ENCODE measurements at places on chromosomes 3 and 15.

DNA sequence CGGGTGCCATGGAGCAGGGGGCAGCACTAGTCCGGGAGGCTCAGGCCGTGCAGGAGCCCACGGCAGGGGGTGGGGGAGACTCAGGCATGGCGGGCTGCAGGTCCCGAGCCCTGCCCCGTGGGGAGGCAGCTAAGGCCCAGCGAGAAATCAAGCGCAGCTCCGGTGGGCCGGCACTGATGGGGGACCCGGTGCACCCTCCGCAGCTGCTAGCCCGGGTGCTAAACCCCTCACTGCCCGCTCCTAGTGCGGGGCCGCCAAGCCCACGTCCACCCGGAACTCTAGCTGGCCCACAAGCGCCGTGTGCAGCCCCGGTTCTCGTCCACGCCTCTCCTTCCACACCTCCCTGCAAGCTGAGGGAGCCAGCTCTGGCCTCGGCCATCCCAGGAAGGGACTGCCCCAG lies 49.6 kb upstream of the SOX14 start:
- no peak for DNase-seq

GRCh38 chr15:59691194-59691805 lies 2.2 kb upstream of the BNIP2 start:
- DNase-seq = peak; percentile 54

GRCh38 chr3:59318881-59319280 lies 269.1 kb upstream of the CFAP20DC start:
- DNase-seq = no peak

GRCh38 chr3:10106919-10107318 lies 1.1 kb downstream of the FANCD2OS start:
- DNase-seq = no peak

DNA sequence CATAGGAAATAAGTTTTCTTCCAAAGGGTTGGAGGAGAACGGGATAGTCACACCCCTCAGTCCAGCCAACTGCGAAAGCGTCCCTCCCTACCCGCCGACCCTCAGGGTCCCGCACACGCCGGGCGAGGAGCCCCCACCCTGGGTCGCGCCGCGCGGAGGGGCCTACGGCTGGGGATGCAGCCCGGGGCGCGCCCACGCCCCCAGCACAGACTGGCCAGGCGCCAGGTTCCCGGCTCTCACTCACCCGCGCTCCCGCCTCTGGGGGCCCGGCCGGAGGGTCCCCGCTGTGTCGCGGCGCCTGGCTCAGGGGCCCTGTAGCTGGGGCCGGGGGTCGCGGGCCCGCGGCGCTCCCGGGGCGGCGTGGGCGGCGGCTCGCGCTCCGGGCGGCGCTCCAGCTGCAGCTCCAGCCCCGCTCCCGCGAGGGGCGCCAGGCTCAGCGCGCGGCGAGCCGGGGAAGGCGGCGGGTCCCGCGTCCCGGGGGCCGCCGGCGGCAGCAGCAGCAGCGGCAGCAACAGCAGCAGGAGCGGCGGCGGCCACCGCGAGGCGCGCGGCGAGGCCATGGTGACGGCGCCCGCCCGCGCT lies 375 bp downstream of the HEG1 start:
- peak; percentile 22 for DNase-seq

GRCh38 chr3:98343647-98344507 lies 9.8 kb upstream of the OR5K4 start:
- DNase-seq = peak; percentile 55

DNA sequence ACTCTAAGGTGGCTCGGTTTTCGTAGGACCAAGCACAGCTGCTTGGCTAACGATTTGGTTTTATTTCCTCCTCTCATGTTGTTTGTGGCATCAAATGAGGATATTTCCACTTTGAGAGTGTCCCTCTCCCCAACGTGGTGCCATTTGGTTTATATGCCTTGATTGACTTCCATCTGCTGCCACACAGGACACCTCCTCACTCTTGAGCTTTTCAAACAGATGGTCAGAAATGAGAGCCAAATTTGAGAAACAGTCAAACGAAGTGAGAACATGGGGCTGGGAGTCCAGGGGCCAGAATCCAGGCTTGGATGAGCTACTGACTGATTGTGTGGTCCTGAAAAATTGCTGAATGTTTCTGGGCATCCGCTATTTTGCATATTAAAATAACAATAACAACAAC lies 43.5 kb downstream of the CEMIP start:
- no peak for DNase-seq

- DNase-seq = peak; percentile 73
Observed at GRCh38 chr3:196219194-196219969, 3.0 kb downstream of the SLC51A start.

DNA sequence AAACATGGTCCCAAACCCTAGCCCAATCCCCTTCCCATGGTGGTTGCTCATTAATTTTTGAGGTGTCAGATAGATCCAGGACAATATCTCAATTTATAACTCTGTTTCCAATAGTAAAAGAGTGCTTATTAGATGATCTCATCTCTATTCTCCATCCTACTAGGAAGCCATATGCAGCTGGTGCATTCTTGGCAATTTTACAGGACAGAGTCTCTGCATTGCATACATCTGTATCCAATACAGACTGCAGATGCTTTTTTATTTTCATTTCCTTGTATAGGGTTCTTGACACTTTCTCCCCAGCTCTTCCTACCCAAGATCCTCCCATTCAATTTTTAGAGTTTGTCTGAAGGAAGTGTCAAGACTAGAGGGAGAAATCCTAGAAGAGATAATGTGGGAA lies 194.8 kb upstream of the DPH6 start:
- no peak for DNase-seq

GRCh38 chr15:48052946-48053345 lies 67.8 kb upstream of the SLC24A5 start:
- no peak for DNase-seq

- DNase-seq = no peak
Observed at GRCh38 chr3:119069725-119070124, 35.1 kb upstream of the IGSF11 start.

GRCh38 chr3:23600167-23600871 lies 205.4 kb upstream of the UBE2E1 start:
- no peak for DNase-seq

- no peak for DNase-seq
Observed at GRCh38 chr3:134258761-134259347, 8.2 kb upstream of the RYK start.

- no peak for DNase-seq
Observed at GRCh38 chr3:18512007-18512406, 86.9 kb upstream of the SATB1 start.

GRCh38 chr3:4837374-4837930 lies 141.8 kb upstream of the BHLHE40 start:
- no peak for DNase-seq

- DNase-seq = no peak
Observed at GRCh38 chr3:57062101-57062631, 1.7 kb downstream of the SPATA12 start.

DNA sequence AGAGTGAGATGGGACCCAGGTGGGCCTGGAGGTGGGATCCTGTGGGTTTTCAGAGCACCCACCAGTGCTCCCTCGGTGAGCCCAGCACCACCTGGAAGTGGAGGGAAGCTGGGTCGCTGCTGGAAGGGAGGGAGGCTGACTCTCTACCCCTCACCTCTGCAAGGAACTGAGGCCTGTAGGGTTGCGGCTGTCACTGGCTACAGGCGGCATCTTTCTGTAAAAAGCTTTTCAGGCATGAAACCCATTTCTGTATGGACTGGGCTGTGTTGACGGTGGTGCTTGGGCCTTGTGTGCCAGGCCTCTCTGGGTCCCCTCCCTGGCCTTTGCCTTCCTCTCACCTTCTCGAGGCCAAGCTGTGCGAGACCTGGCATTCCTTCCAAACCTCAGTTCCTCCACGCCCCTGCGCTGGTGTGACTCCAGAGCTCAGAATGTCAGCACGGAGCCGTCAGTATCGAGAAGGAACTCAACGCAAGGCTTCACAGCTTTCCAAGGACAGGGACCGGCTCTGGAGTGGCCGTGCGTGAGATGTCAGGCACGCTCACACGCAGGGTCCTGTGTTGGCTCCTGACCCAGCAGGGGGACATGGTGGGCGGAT lies 16.6 kb downstream of the ABTB1 start:
- no peak for DNase-seq

DNA sequence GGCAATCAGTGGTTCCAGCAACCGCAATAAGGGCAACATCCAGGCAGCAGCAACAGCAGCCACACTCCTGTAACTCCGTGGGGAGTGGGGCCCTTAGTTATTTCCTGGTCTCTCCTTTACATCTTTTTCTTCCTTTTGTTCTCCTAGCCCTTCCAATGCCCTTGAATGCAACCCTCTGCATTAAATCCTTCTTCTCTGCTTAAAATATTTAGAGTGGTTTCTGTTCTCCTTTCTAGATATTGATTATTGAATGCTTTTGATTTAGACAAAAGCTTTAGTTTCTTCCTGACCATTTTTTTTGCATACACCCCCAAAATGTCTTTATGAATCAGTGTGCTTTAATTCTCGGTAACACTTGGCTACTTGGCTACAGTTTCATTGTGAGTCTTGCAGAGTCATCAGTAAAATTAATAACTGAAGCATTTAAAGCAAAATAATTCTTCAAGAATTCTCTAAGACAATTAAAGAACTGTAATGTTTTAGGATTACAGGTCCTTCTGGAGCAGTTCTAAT lies 586.1 kb downstream of the MECOM start:
- no peak for DNase-seq

GRCh38 chr3:194602669-194603171 lies 30.5 kb downstream of the TMEM44 start:
- DNase-seq = no peak

DNA sequence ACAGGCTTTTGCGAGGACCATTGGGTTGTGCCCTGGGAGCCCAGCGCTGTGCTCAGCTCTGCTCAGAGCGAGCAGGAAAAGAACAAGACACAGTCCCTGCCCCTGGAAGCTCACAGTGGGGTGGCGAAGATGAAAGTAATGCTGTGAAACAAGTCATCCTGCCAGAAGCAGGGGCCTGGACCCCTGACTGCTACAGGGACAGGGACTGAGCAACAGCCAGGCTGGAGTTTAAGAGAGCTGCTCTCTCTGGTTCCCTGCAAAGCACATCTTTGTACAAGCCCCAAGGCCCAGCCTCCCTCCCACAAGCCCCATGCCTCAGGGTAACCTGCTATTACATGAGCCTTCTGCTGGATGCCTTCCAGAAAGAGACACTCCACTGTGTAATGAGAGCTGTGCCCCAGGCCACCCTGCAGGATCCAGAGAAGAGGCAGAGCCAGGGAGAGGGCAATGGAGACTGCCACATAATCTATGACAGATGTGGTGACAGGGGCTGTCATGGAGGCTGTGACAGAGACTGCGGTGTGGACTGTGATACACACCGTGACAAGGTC lies 7.1 kb upstream of the HCN4 start:
- DNase-seq = no peak

GRCh38 chr15:33561407-33561806 lies 250.6 kb downstream of the RYR3 start:
- no peak for DNase-seq

- no peak for DNase-seq
Observed at GRCh38 chr3:171354706-171355582, 105.3 kb downstream of the TNIK start.

- DNase-seq = no peak
Observed at GRCh38 chr15:47717036-47717612, at the start of gene SEMA6D. Gene SEMA6D (plus strand): TSS chr15:47717505. CDS start chr15:47759799, 42,294 bp downstream.

DNA sequence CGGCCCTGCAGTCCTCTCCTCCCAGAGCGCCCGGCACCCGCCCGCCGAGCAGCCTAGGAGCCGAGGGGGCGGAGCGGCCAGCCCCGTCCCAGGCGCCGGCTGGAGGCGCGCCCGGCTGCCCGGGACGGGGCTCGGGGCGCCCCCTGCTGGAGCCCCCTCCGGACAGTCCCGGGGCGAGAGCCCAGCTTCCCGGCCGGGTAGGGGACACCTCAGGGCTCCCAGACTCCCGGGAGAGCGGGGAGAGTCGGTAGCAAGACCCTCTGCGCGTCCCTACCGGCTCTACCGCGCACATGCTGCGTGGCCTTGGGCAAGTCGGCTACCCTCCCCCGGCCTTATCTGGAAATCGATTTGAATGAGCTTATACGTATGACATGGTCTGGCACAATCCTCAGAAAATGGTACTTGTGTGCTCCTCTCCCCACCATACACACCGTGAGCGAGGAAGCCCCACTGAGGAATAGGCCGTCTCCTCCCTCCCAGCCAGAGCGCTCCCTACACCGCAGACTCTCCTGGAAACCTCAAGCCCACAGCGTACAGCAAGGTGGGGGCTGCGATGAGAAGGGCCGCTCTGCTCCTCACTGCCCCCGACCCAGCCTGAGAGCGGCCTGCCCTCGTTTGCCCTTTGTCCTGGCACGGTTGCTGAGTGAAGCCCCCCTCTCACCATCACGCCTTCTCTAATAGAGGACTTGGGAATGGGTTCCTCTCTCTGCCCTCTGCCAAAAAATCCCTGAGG lies at the start of gene DAPK2:
DAPK2 (minus strand) TSS at position 65 of the 733 bp plus-strand sequence. CDS start 6,224 bp downstream, outside the sequence.
- DNase-seq = peak; percentile 31

GRCh38 chr3:181700168-181701087 lies 11.3 kb upstream of the SOX2 start:
- peak; percentile 62 for DNase-seq

- DNase-seq = no peak
Observed at GRCh38 chr3:37556789-37557301, 304.8 kb upstream of the CTDSPL start.

DNA sequence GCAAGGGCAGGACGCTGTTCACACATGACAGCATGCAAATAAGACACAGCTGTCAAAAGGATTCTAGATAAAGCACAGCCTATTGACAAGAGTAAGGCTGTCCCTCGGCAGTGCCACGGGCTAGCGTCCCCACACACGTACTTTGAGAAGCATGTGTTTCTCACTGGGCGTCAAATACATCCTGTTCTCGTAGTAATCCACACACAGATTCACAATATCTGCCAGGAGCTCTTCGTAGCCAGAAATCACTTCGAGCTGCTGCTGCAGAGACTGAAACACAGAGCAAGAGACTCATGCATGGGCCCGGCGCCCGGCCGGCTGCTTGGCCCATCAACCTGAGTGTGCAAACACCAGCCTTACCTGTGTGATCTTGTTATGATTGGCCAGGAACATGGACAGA lies 41.1 kb downstream of the CYFIP1 start:
- no peak for DNase-seq

DNA sequence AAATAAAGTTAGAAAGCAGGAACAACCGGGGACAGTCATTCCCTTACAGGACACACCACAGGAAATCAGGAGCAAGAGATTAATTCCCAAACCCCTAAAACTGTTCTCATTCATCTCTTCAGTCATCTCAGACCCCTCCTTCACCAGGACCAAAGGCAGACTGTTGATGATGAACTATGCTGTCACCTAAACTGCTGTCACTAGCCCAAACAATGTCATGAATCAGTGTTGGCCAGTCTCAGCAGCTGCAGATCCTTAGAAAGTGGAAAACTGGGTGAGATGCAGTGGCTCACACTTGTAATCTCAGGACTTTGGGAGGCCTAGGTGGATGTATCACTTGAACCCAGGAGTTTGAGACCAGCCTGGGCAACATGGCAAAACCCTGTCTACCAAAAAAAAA lies 909.6 kb downstream of the ROBO1 start:
- no peak for DNase-seq

Data from DND-41 (cell line).